Effector CD8-positive, alpha-beta T cell (primary cell): ENCODE measurements at places on chromosomes 5 and 9.

GRCh38 chr5:131214609-131215227, 44.0 kb downstream of the LYRM7 start:
- no peak for DNase-seq

- DNase-seq: no peak
Observed at GRCh38 chr5:133408322-133408721, 204.0 kb downstream of the FSTL4 start.

- no peak for DNase-seq
Observed at GRCh38 chr9:110578575-110579033, 937 bp downstream of the SVEP1 start.

GRCh38 chr9:81227507-81228245, 461.7 kb downstream of the TLE1 start:
- DNase-seq: no peak

DNA sequence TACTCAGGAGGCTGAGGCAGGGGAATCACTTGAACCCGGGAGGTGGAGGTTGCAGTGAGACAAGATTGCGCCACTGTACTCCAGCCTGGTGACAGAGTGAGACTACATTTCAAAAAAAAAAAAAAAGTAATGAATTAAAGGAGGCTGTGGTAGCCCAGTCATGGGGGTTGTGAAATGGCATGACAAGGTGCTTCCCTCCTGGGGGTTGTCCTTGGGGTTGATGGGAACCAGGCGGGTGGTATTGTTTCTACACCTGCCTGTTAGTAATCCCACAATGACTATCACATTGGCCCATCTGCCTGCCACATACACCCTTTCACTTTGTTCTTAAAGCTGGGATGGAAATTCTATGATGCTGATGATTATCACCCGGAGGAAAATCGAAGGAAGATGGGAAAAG, 5.6 kb downstream of the IDNK start:
- no peak for DNase-seq

DNA sequence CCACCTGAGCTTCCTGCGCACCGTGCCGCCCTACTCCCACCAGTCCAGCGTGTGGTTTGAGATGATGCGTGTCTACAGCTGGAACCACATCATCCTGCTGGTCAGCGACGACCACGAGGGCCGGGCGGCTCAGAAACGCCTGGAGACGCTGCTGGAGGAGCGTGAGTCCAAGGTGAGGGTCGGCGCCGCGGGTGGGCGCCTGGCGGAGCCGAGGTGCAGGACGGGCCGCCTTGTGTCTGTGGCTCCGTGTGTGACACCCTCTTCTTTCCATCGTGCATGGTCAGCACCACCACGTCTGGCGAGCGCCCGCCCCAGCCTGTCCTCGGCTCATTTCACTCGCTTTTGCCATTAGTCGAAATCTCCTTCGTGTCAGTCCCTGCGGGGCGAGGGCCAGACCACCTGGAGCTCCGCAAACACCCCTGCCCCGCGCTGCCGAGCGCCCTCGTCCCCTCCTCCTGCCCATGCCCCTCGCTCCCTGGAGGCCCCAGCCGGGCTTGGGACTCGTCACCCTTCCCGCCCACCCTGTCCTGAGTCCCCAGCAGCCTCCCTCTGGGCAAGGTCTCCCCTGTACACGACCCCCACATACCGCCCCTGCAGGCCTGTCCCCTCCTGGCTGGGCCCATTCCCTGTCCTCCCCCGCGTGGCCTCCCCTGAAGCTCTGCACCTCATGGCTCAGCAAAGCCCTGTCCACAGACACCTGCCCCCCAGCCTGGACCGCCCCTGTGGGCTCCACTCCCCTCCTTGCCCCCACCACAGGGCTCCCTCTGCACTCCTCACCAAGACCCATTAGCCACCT, 7.0 kb downstream of the GRIN1 start:
- DNase-seq: no peak

DNA sequence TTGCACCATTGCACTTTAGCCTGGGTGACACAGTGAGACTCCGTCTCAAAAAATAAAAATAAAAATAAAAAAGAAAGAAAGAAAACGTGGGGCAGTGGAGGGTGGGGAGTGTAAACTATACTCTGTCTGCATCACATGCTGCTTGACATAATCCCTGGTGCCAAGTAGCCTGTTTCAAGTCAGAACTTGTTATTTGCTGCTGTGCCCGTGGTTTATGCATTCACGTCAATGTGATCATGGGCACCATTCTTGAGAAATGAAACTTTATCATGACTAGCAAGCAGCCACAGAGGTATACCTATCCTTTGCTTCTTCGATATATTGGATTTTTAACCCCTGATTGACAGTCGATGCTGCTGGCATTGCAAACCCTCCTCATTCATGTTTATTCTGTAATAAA, 4.1 kb upstream of the SMU1 start:
- DNase-seq: no peak

DNA sequence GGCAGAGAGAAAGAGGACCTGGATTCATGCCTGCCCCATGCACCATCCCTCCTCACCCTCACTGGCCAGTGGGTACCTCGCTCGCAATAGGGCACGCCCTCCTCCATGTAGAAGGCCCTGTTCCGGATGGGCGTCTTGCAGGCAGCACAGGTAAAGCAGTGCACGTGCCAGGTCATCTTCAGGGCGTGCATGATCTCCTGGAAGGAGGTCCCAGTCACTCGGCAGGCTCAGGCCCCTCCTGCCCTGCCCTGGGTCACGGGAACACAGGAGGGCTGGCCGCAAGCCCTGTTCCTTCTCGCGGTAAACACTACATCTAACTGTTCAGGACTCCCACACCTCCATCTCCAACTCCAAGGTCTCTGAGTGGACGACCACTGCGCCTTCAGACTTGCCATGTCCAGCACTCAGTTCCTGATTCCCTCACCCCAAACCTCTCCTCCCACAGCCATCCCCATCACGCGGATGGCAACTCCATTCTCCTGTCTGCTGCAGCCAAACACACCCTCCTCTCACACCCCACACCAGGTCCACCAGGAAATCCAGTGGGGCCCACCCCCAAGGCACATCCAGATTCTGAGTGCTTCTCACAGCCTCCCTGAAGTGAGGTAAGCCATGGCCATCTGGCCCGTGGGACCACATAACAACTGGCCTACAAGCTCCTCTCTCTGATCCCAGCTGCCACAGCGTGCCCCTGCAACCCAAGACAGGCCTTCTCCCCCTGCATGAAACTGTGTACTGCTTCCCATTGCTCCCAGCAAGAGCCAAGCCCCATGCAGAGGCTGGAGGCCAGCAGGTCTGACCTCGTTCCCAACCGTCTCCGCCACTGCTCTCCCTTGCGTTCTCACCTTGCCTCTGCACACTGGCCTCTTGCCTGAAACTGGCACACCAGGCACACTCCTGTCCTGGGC, 10.8 kb upstream of the DBN1 start:
- no peak for DNase-seq

DNA sequence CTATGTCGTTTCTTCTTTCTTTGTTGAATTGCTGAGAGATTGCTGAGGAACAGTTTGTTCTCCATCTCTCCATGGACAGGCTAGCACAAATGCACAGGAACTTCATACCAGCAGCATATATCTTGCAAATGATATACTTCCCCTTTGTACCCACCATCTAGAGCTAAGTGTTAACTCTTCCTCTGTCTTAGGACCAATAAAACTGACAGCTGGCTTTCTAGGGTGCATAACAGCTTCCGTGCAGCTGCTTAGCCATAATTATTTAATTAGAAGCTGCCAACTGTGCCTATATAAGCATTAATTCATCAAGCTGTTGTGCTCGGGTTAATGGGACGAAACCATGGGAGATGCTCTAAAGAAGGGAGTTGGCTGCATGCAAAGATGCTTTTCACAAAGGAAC, 38.7 kb downstream of the KCTD16 start:
- no peak for DNase-seq

- no peak for DNase-seq
Observed at GRCh38 chr5:7779019-7780005, 71.6 kb downstream of the CFAP90 start.

GRCh38 chr5:4862500-4862899, 277.6 kb upstream of the ADAMTS16 start:
- no peak for DNase-seq

GRCh38 chr5:76724871-76725270, 8.9 kb downstream of the F2R start:
- DNase-seq: no peak

DNA sequence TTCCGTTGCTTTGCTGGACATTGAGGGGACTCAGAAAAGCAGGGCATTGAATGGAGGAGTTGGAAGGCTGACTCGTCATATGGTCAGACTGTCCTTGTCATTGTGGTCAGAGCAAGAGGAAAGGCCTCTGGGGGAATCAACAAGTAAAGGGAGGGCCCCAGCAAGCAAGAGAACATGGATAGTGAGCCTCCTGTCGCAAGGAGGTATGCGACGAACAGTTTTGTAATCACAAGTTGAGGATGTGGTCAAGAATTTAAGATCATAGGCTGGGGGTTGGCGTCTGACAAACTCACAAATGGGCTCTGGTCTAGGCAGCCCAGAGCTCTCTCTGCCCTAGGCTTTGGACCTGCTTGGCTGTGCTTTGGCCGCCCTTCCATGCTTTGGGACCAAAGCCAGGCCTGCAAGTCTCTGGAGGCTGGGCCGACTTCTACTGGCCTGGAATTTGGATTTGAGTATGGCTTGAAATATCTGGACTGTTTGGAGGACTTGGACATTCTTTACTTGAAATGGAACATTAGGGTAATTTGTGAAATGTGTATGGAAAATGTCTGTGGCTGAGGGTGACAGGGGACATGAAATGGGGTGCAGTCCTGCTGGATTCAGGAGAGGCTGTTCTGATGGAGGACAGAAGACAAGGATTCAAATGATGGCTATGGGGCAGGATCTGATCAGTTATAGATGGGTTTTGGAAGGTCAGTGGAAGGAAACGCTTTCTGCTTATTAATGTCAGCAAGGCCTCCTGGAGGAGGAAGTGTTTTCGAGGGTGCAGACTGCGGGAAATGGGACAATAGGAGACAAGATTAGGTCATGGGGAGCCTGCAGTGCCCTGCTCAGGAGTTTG, 19.2 kb upstream of the NDST1 start:
- no peak for DNase-seq

GRCh38 chr5:35117967-35118366, 70.2 kb upstream of the AGXT2 start:
- DNase-seq: no peak

GRCh38 chr9:100515578-100516494, 42.9 kb downstream of the TMEFF1 start:
- DNase-seq: no peak

DNA sequence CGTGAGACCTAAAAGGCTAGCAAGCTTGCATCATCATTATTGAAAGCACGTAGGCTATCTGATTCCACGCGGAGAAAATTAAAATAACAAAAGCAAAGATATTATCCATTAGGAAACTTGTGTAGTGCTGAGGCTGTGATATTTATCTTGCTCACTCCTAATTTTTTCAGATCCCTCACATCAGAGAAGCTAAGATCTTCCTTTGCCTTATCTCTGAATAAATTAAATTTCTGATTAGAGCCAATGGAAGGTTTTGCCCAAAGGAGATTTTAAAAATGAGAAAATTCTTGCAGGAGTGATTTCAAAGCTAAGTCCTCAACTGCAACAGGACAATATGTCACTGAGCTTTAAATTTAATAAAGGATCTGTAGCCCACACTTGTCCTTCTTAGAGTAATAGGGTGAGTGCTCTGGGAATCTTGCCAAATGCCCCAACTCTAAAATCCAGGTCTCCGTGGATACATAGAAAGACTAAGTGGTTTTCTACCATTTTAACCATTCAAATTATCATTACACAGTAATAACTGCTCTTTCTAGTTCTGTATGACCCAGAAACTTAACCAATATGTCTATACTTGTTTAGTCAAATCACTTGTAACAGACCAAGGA, 295.0 kb downstream of the CAAP1 start:
- DNase-seq: no peak

- DNase-seq: no peak
Observed at GRCh38 chr9:1008216-1008615, 31.8 kb downstream of the DMRT3 start.

GRCh38 chr9:34862043-34862442, 96.0 kb upstream of the PHF24 start:
- no peak for DNase-seq

DNA sequence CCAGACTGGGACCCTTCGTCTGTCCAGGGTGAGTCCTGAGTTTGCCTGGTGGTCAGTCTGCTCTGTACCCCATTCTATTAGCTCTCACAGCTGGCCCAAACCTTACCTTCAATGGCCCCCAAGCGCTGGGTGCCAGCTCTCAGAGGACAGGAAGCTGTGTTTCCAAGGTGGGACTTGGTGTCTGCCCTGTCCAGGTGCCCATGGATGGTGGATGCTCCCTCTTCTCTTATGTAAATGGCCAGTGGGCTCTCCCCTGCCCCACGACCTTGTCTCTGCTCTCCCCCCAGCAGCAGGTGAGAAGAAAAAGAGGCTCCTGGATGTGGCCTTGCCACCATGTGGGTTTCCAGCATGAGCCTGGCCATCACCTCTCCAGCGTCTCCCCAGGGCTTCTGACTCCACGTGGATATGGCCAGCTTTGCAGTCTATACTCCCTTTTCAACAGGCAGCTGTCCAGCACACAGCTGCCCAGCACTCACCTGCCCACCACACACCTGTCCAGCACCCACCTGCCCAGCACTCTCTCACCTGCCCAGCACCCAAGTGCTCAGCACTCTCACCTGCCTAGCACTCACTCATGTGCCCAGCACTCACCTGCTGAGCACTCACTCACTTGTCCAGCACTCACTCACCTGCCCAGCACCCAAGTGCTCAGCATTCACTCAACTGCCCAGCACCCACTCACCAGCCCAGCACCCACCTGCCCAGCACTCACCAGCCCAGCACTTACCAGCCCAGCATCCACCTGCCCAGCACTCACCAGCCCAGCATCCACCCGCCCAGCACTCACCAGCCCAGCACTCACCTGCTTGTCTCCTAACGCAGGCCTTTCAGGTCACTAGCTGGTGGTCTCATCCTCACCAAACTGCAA, 136.2 kb upstream of the IRX2 start:
- no peak for DNase-seq

- DNase-seq: no peak
Observed at GRCh38 chr5:56516441-56516840, 283.3 kb upstream of the ANKRD55 start.

DNA sequence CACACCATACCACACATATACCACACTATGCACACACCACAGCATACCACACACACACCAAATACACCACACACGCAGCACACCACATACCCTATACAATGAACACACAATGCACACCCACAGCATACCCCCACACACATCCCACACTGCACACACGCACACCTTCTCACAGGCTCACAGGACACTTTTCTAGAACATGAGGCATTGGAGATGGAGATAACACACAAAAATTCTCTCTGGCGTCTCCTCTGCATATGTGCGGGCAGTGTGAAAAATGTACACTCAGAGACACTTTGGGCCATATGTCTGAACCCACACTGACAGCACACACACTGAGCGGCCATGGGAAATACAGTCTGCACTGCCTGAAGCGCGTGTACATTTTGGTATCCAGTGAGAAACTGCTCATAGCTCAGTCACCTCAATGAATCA, 278.1 kb downstream of the GADD45G start:
- DNase-seq: no peak
